ENCODE measurements at places on chromosomes 7 and 10.

DNA sequence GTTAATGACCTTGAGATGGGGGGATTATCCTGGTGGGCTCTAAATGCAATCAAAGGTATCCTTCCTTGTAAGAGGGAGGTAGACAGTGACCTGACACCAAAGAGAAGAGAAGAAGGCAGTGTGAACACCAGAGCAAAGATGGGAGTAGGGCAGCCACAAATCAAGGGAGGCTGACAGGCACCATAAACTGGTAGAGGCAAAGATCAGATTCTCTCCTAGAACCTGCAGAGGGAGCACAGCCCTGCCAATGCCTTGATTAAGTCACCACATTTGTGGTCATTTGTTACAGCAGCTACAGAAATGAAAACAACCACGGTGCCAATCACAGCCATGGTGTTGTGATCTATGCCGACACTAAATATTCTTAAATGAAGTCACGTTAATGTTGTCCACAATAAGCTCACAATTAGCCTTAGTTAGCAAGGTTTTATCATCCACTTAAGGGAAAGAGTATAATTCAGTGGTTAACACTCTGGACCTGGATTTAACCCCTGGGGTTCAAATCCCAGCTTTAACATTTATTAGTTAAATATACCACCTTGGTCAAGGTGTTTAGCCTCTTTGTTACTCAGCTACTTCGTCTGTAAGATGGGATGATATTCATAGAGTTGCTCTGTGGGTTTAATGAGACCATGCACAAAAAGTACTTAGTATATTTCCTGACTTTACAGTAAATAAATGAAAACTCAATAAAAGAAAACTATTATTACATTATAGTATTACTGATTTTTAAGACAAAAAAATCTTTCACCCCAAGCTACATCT, 70.8 kb downstream of the SGMS1 start:
- no peak for DNase-seq

- DNase-seq: no peak
Measured at GRCh38 chr10:45440511-45441062, 66.6 kb downstream of the ALOX5 start.

GRCh38 chr7:116478834-116479233, 20.7 kb upstream of the CAV2 start:
- no peak for DNase-seq

GRCh38 chr10:110147961-110148360, 59.4 kb upstream of the MXI1 start:
- DNase-seq: no peak

DNA sequence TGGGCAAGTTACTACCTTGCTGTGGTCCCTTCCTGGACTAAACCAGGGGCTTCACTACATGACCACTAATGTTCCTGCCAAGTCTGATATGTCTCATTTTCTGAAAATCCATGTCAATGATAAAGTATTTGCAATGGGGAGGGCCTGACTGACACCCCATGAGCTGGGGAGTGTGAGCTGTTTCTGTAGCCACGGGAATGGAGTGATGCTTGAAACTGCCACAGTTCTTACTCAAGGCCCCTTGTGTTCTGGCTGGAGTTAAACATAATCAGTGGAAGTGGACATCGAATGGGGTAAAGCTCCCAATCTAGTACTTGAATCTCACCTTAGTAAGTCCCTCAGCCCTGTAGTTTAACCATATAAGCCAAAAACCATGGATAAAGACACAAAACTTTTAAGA, 61.9 kb upstream of the PDLIM1 start:
- no peak for DNase-seq

- no peak for DNase-seq
Measured at GRCh38 chr10:70074971-70075370, 22.3 kb downstream of the MACROH2A2 start.

GRCh38 chr10:89164080-89164479, 43.0 kb downstream of the CH25H start:
- DNase-seq: no peak

- DNase-seq: no peak
Measured at GRCh38 chr7:85595750-85596178, 408.9 kb upstream of the SEMA3D start.

DNA sequence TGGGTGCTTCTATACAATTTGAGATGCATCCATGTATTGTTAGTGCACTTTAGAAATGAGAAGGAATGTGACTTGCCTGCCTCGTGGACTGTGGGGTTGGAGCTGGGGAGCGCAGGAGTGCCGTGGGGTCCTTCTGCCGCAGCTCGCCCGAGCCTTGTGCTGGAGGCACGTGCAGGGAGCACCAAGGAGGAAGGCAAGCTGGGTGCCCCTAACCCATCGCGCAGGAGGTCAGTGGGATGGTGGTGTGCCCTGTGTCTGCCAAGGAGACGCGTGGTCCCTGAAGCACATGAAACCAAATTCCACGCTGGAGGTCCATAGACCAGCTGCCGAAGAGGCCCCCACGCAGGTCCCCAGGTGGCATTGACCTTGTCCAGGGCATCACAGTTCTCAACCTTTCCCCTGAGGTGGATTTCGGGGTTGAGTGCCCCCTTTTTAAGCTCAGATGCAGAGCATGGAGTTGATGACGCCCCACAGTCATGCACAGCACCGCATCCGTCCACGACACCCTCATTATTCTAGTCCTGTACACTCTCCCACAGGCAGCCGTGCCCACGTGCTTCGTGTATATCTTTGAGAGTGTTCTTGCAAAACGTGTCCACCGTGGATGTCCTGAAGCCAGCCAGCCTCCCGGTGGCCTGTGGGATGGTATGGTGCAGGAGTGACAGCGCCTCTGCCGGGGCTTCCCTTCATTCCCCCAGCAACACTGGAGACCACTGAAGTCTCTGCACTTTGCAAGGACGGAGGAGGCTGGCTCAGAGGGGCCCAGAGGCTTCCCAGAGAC, 35.5 kb downstream of the FKBP6 start:
- DNase-seq: no peak

- DNase-seq: no peak
Measured at GRCh38 chr10:114077815-114078219, 34.2 kb downstream of the ADRB1 start.

DNA sequence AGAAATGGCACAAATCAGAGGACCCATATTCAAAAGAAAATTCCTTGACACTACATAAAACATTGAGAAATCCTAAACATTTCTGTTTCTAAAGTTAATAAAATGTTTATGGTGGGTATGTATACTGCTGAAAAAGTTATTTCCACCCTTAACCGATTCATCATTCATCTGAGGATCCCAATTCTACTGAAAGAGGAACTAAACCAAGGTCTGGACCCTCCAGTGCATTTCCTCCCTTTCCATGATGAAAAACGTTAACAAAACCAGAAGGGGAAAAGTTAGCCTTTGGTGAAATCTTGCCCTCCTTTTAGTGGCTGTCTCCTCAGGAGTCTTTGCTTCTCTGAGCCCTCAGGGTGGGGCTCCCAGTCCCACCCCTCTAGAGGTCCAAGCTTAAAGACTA, 144.5 kb upstream of the ASAH2 start:
- no peak for DNase-seq

GRCh38 chr10:47376522-47377220, 7.4 kb downstream of the ZNF488 start:
- no peak for DNase-seq

DNA sequence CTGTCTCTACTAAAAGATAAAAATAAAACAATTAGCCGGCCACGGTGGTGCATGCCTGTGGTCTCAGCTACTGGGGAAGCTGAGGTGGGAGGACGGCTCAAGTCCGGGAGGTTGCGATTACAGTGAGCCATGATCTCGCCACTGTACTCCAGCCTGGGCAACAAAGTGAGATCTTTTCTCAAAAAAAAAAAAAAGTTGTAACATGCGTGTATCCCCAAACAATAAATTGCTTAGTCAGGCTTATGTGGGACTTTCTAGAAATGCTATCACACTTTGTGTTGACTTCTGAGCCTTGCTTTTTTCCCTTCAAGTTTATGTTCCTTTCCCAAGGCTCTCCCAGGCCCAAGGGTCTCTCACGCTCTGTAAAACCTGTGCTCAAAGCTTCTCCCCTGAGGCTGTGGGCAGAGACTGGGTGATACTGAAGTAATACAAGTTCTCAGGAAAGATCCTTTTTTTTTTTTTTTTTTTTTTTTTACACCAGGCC, 88.0 kb upstream of the TNS3 start:
- no peak for DNase-seq
